A549 treated with GW870086 at 1 μM for 4 hours (cell line): ENCODE measurements at places on chromosomes 2 and 18. TPM values are rescaled to one million over a fixed set of nuclear protein-coding genes. Genes with fewer than 3 reads are reported as not detected.

The RFTN2 gene
- total RNA-seq = not detected in 5 replicates

The RESP18 gene
- total RNA-seq = not detected in 5 replicates

The ANKRD30B gene
- total RNA-seq = not detected in 5 replicates

The DBI gene
- 402 to 526 TPM (median 404 TPM) in 5 replicates for total RNA-seq

The NR4A2 gene
- total RNA-seq = 1.9 to 2.6 TPM (median 2.3 TPM) in 5 replicates

The SERPINB4 gene
- total RNA-seq = 0.07 to 0.26 TPM (median 0.15 TPM) in 5 replicates

The COL4A3 gene
- total RNA-seq = 0.50 to 1.2 TPM (median 0.59 TPM) in 5 replicates

The ICA1L gene
- total RNA-seq = 1.1 to 2.2 TPM (median 1.8 TPM) in 5 replicates

The SPC25 gene
- total RNA-seq = 17.5 to 23.6 TPM (median 19.1 TPM) in 5 replicates

The PPM1G gene
- 152 to 163 TPM (median 161 TPM) in 5 replicates for total RNA-seq

The AKAIN1 gene
- total RNA-seq = not detected in 5 replicates

The KCNJ13 gene
- total RNA-seq = not detected in 5 replicates

The CFAP65 gene
- 0.14 to 0.21 TPM (median 0.18 TPM) in 4 of 5 replicates, not detected in the other for total RNA-seq

The QPCT gene
- 20.7 to 24.1 TPM (median 21.2 TPM) in 5 replicates for total RNA-seq

The ST8SIA5 gene
- 0.02 TPM in 1 of 5 replicates, not detected in the others for total RNA-seq

The MROH2A gene
- total RNA-seq = 0.09 to 0.21 TPM (median 0.12 TPM) in 3 of 5 replicates, not detected in the others

The ADRA2B gene
- total RNA-seq = 0.03 to 0.13 TPM (median 0.08 TPM) in 5 replicates

The LHCGR gene
- total RNA-seq = not detected in 5 replicates

The SEH1L gene
- 25.0 to 28.0 TPM (median 27.4 TPM) in 5 replicates for total RNA-seq

The ADD2 gene
- 18.8 to 27.9 TPM (median 24.0 TPM) in 5 replicates for total RNA-seq

The ACMSD gene
- total RNA-seq = not detected in 5 replicates

The CYP20A1 gene
- 8.9 to 9.9 TPM (median 9.6 TPM) in 5 replicates for total RNA-seq

The GAD1 gene
- total RNA-seq = 0.38 to 0.71 TPM (median 0.53 TPM) in 5 replicates

The MARCHF4 gene
- 24.7 to 33.2 TPM (median 28.4 TPM) in 5 replicates for total RNA-seq

The RPL31 gene
- total RNA-seq = 1,908 to 2,397 TPM (median 2,270 TPM) in 5 replicates

The EPAS1 gene
- total RNA-seq = 104 to 144 TPM (median 125 TPM) in 5 replicates

The ITM2C gene
- 67.8 to 81.9 TPM (median 79.8 TPM) in 5 replicates for total RNA-seq

The RAB27B gene
- total RNA-seq = 8.1 to 12.4 TPM (median 9.0 TPM) in 5 replicates

The CHRNG gene
- total RNA-seq = not detected in 5 replicates

The C2orf74 gene
- 16.0 to 19.5 TPM (median 16.4 TPM) in 5 replicates for total RNA-seq

The SULT1C2 gene
- total RNA-seq = 0.29 to 0.85 TPM (median 0.62 TPM) in 5 replicates

The FEV gene
- not detected in 5 replicates for total RNA-seq

The SEMA4F gene
- 8.1 to 12.2 TPM (median 10.4 TPM) in 5 replicates for total RNA-seq

The EFEMP1 gene
- 28.4 to 50.0 TPM (median 45.7 TPM) in 5 replicates for total RNA-seq

The HOXD12 gene
- not detected in 5 replicates for total RNA-seq

The CFAP53 gene
- total RNA-seq = 0.26 to 0.43 TPM (median 0.30 TPM) in 5 replicates

The TCF23 gene
- not detected in 5 replicates for total RNA-seq

The MIB1 gene
- 4.2 to 10.2 TPM (median 8.9 TPM) in 5 replicates for total RNA-seq

The RAX gene
- total RNA-seq = not detected in 5 replicates

The LYG1 gene
- 0.93 to 2.2 TPM (median 1.6 TPM) in 5 replicates for total RNA-seq

The AGBL5 gene
- total RNA-seq = 28.3 to 34.2 TPM (median 31.0 TPM) in 5 replicates

The MAP3K19 gene
- not detected in 5 replicates for total RNA-seq

The RUFY4 gene
- 0.23 TPM in 1 of 5 replicates, not detected in the others for total RNA-seq
